ENCODE measurements at places on chromosomes 2 and 18.

GRCh38 chr18:76619621-76620315, 124.7 kb upstream of the ZNF516 start:
- no peak for DNase-seq

DNA sequence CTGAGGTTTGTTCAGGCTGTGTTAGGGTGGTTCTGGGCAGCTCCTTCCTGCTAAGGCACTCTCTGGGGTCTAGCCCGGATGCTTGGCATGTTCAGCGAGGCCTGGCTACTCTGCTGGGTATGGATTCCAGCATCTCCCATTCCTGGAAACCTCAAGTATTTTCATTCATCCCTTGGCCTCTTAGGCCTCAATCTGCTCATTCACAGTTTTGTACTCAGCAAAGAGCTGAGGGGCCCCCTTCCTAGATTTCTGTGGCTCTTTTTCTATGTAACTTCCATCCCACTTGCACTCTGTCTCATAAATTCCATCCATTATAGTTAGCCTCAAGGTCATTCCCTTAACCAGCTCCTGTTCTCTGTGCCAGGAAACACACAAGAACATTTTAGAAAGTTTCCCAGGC, 798.8 kb upstream of the HS6ST1 start:
- DNase-seq: no peak

DNA sequence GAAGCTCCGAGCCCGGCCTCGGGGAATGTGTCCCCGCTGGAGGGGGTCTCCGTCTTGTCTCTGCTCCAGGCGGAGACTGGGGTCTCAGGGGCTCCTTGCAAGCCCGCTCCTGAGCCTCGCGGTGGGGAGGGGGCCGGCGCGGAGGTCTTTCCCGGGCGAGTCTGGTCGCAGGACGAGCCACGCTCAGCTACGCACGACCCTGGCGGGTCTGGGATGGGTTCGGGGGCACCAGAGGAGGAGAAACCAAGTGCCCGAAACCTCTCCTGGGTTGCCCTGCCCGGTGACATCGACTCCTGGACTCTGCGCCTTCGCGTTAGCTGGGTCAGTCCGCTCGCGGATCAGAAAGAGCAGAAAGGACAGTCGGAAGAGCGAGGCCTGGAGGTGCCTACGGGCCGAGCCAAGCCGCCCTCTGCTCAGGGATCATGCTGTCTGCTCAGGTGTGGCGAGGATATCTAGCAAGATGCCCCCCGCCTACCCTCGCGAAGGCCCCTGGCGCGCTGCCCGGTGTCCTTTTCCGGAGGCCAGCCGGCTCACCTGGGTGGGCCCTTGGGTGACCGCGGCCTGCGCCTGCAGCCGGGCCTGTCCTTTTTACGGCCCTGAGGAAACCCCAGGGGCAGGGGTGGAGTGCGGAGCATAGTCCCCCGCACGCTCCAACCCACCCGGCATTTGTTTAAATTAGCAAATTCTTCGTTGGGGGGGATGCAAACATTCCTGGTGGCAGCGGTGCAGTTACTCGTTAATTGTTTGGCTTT, 58.7 kb downstream of the SNORC start:
- no peak for DNase-seq

- DNase-seq: no peak
These were observed 256.7 kb upstream of the SETBP1 start for GRCh38 chr18:44423814-44424644.

- DNase-seq: no peak
These were observed 63.8 kb upstream of the SEC11C start for GRCh38 chr18:59075923-59076322.

- peak; percentile 81 for DNase-seq
These were observed 35.6 kb upstream of the PNO1 start for GRCh38 chr2:68121873-68122679.

DNA sequence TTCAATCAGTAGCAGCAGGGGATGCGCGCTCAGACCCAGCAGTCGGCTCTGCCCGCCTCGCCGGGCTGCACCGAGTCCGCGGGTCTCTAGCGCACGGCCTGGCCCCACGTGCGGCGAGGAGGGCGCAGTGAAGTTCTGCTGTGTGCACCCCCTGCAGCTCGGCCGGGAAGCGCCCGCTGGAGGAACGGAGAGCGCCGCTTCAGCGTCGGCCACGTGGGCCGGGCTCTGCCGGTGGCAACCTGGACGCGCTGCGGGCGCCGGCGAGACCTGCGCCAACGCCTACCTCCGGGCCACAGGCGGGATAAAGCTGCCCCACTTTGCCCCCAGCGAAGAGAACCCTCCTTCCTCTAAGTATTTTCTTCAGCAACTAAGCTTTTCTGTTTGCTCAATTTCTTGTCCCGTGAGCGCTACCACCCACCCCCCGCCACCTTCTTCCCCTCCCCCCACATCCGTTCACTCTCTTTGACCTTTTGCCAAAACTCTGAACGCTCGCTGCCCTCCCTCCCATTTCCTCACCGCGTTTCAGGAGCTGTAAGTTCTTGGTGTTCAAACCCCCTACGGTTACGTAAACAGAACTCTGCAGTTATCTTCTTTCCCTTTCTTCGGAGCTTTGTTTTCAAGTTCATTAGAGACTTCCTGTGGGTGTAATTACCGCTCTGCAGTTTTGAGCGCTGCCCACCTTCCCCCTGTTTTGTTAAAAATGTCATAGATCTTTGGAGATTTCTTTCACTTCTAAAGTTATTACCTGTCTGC, 42.6 kb upstream of the EDAR start:
- DNase-seq: peak; percentile 33

GRCh38 chr2:37836270-37836669, 88.8 kb upstream of the RMDN2 start:
- no peak for DNase-seq

DNA sequence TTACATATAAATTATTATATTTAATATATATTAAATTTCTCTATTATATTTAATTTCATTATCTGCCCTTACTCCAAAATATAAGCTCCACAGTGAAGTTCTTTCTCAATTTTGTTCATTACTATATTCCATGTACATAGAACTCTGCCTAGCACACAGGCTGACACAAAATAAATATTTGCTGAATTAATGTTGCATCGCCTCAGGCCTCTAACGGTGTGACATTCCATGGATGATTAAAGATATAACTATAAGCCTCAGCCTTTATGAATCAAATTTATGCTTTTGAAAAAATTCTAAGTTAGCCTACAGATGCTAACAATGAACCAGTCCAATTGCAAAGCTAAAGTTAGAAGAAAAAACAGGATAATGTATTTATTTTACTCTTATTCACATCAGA, 1337.2 kb upstream of the NRXN1 start:
- no peak for DNase-seq

DNA sequence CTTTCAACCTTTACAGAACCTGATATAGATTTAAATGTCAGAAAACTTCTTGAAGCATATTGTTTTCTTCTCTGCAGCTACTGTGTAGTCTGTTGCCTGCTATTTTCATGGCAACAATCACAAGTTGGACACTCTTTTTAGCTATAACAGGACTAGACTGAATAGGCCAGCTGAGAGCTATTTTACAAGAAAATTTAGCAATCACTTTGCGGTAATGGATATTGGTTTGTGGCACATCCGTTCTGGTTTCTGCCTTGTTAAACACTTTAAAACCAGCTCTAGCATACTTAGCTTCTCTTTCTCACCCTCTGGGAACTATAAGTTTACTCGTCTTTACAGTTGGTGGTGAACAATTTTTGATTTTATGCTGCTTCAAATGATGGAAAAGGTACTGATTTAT, 125.7 kb downstream of the MAP2 start:
- DNase-seq: no peak

All from iris pigment epithelial cell (primary cell).